ENCODE measurements at places on chromosomes 4 and X.
A peak's percentile ranks its signal among the peaks of the same experiment; 100 is the strongest.

DNA sequence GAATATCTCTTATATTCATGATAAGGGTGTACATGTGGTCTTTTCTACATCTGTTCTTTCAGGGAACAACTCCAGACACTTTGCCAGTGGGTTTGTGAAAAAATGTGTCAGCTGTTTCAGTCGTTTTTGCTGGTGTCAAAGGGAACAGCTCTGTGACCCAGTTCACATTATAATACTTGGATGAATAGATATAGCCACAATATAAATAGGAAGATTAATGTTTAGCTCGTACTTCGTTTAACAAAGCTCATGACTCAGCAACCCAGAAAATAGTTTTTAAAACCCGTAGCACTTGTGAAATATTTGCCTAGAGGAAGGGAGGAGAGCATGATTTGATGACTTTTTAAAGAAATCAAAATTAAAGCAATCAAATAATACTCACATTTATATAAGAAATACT lies 7.9 kb downstream of the LIAS start:
- peak; percentile 52 for DNase-seq

DNA sequence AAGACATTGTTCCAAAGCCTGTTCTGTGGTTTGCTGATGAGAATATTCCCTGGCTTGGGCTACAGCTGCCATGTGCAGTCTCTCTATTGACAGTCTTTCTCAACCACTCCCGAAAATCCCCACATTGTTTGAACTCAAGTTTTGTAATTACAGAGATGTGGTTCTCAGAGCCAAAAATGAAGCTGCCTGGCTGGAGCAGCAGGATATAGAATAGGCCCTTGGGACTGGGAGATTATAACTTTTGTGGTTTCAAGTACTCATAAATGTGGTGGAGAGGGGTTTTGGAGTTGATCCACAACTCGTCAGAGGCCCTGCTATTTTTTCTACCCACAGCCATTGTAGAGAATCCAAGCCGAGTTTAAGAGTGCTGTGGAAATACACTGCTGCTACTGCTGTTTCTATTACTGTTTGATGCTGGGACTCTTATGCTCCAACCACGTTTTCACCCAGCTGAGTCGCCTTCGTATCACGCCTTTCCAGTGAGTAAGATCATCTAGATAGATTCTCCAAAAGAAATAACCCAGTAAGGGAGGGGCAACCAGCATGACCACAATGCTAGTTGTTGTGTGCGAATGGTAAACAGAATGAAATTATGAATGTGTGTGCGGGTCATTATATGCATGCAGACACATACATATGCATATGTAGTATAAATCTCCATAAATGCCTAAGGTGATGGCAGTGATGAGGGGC lies 57.1 kb upstream of the ATXN3L start:
- peak; percentile 78 for DNase-seq

DNA sequence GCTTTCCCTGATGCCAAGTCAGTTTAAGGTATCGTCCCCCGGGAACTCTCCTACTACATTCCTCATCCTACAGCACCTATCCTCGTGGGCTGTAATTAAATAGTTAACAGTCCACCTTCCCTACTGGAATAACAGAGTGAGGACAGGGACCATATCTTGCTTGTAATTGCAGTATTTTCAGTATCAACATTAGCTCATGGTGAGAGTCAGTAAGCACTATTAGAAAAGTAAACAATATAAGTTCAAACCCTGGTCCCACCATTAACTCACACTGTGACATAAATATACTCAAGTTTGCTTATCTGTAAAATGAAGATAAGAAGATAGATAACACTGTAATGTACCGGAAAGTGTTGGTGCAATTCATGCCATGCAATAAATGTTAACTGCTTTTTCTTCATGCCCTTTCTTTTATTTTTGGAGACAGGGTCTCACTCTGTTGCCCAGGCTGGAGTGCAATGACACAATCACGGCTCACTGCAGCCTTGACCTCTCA lies 61.3 kb downstream of the SH3RF1 start:
- no peak for DNase-seq

GRCh38 chr4:118340109-118340508 lies 12.7 kb downstream of the PRSS12 start:
- DNase-seq, result peak; percentile 7

DNA sequence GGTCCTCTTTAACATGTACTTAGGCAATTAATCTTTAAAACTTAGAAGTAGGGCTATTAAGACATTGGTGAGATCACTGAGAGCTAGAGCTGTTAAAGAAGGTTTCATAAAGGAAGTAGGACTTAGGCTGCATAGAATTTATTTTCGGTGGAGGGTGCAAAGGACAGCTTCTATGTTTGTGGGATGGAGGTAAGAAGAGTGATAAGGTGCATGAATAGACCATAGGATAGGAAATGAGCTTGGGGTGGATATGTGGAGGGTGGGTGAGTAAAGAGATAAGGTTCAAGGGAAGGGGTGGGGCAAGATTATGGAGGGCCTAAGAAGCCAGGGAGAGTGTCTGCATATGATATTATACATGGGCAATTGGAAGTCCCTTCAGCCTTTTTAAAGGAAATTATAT lies 15.9 kb downstream of the RTL9 start:
- no peak for DNase-seq

DNA sequence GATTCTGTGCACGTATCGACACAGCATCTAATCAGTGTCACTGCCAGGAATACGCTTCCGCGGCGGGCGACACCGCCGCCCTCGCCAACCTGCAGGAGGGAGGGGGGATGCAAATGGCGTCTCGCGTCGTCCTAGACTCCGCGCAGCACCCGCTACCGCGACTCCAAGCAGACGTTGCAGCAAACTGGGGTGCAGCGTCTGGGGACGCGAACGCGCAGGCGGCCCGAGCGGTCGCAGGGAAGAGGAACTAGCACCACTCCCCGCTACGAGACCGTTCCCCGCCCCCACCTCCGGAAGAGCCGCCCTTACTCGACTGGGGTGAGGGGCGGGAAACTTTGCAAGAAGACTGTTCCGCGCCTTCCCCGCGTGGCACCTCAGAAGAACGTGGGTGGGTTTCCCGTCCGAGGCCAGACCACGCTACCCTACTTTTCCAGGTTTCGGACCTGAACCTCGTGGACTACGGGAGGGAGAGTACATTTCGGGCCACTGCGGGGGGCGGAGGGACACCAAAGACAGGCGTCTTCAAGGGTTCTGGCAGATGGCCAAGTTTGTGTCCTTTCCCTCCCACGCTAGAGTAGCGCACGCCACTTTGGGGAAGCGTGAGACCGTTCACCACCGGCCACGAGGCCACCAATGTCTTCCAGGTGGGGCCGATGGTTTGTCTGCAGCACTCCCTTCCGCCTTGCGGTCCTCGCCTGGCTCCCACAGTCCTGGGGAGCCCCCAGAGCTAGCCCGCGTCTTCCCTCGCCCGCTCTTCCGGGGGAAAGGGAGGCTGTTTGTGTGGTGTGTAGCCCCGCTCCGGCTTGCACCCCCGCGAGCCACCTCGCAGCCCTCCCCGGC lies 78.0 kb upstream of the BCOR start:
- DNase-seq, result peak; percentile 50

GRCh38 chrX:68018248-68019203 lies 414.8 kb downstream of the OPHN1 start:
- peak; percentile 32 for DNase-seq

GRCh38 chr4:78682070-78682469 lies 94.1 kb upstream of the BMP2K start:
- no peak for DNase-seq

DNA sequence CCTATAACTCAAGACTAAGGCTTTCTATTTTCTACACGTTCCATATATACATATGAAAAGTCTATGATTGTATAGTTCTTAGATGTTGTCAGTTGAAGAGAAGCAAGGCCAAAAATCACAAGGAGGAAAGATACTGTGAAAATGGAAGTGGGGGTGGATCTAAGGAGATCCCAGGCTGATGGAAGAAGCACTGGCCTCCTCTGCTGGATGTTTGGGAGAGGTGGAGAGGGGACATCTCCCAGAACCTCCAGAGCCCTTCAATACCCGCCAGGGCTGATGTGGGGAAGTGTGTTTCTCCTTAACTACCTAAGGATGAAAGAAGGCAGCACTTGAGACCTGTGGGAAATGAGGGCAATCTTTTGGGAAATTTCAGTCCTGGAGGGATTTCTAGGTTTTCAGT lies 67.4 kb downstream of the RASGEF1B start:
- DNase-seq, result peak; percentile 3

All from HCEC 1CT (cell line).